HepG2 (cell line): ENCODE measurements at places on chromosomes 11 and 22.

- no peak for DNase-seq
Observed at GRCh38 chr11:35523861-35524260, 1.6 kb downstream of the PAMR1 start.

DNA sequence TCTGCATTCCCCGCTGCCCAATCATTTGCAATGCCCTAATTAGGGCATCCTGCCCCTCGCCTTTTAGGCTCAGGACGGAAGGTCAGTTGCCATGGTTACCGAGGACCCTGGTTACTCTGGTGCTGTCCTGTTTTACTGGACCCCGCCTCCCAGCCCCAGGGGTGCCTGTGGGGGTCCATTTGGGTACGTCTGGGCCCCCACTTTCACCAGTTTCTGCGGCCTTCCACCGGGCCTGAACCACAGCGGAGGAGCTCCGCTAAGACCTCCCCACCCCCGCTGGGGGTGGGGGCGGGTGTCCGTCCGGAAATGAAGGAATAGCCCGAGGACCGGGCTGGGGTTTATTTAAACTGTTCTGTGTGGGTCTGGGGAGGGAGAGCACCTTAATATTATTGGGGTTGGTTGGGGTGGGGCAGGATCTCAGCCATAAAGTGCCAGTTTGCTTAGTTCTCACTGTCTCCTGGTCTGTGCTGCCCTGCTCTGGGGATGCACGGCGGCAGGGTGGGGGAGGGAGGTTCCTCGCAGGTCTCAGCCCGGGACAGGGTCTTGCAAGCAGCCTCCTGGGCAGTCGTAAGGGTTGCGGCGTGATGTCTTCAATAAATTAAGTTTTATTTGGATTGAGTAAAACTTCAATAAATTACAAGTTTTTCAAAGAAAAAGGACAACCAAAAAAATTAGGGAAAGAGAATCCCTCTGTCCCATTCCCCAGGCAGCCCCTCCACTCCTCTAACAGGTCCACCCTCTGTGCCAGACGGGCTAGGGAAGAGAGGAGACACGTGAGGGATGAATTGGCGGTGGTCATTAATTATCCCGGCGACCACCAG is 5.3 kb downstream of the PHOX2A start:
- no peak for DNase-seq

GRCh38 chr11:73140213-73141030 is 1.7 kb downstream of the FCHSD2 start:
- no peak for DNase-seq

DNA sequence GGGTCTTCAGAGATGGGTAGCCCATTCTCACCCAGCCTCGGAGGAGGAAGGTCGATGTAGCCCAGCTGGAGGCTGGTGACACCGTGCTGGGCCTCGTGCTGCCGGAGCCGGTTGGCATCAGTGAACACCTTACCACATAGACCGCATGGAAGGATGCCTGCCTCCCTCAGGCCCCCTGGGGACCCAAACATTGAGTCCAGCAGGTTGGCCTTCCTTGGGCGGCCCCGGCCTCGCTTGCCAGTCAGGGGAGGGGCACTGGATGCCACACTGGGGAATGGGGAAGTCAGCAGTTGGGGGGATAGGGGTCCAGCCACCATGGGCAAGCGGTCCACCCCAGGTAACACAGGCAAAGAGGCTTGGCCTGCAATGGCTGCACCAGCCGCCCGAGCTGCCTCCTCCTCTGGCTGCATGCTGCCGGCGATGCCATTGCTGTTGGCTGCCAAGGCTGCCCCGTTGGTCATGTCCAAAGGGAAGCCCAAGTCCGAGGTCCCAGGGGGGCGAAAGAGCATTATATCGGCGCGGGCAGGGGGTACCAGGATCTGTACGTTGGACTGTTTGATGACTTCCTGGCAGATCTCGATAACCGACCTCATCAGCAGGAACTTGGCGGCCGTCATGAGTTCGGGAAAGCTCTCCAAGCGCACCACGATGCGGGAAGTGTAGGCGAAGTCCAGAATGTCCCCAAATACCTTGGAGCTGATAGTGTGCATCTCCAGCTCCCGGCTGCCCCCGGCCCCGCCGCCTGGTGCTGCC is 1.4 kb downstream of the PATZ1 start:
- DNase-seq, result no peak

GRCh38 chr22:45227645-45228400 is 12.9 kb downstream of the KIAA0930 start:
- DNase-seq, result no peak

DNA sequence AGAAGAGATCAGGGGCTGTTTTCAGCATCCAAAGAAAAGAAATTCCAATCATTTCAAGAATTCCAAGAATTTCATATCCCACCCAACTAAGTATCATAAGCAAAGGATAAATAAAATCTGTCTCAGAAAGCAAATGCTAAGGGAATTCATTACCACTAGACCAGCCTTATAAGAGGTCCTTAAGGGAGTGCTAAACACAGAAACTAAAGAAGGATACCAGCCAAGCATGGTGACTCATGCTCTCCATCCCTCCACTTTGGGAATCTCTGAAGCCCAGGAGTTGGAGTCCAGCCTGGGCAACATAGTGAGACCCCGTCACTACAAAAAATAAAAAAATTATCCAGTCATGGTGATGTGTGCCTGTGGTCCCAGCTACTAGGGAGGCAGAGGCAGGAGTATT is 17.8 kb downstream of the FADD start:
- no peak for DNase-seq

DNA sequence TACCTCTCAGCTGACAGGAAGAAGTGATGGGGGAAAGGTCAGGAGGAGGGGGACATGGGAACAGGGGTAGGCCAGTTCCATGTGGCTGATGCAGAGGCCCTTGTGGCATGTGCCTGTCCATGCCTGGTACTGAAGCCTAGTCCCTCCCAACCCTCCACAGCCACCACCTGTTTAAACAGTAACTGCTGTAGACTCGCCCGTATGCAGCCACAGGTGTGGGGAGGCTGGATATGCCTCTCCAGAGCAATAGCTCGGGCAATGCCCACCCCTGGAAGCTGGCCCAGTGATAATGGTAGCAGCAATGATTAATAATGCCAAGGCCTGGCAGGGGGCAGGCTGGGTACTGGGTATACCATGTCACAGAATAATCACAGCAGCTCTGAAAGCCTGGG is 2.3 kb downstream of the SMTN start:
- no peak for DNase-seq

- DNase-seq, result no peak
Observed at GRCh38 chr11:82992223-82992622, 79.5 kb downstream of the RAB30 start.

- no peak for DNase-seq
Observed at GRCh38 chr11:13713982-13714381, 45.5 kb downstream of the FAR1 start.

DNA sequence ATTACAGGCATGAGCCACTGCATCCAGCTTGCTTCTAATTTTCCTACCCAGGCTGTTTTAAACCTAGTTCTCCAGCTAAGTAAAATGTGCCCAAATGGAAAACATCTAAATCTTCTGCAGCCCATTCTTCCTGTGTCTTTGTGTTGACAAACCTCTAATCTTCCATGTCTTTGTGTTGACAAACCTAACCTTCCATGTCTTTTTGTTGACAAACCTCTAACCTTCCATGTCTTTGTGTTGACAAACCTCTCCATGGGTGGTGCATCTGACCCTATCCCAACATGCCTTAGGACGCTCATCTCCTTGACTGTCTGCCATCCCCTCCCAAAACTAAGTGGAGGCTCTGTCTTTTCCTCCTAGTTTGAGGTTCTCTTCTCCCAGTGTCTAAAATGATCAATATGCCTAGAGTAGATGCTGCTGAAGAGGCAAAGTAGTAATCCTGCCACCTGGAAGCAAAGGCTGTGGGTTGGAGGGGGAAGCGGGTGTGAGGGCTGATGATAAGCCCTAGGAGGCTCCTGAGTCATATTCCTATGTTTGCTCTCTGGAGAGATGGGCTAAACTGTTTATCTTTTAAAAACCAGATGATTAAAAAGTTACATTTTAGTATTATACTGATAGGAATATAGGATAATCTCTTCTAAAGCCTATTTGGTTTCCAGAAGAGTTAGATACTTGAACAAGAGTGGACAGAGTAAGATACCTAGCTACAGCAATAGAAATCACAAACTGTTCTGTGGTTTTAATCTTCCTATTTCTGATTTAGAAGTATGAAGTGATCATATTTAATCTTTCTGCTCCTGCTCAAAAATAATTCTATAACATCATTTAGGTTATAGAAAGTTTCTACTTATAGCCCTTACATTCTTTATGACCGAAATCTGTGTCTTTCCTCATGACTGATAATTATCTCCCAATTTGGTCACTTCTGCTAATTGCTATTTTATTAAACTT is 7.9 kb downstream of the FEN1 start:
- no peak for DNase-seq

GRCh38 chr11:113951537-113951936 is 23.4 kb upstream of the HTR3A start:
- no peak for DNase-seq

DNA sequence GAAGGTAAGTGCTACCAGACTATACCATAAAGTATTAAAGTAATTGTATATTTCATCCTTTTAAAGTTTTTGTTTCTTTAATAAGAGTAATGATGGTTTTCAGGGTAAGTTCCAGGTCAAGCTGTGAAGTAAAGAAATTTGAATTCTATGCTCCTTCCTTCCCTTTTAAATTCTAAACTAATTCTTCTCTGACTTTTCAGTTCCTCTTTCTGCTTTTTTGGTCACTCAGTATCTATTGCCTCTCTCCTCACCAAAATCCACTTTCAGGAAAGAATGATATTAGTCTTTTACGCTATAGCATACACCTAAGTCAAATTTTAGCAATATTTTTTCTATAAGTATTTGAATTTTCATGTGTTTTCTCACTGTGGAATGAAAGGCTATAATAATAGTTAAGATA is 8.2 kb downstream of the MMP8 start:
- no peak for DNase-seq

DNA sequence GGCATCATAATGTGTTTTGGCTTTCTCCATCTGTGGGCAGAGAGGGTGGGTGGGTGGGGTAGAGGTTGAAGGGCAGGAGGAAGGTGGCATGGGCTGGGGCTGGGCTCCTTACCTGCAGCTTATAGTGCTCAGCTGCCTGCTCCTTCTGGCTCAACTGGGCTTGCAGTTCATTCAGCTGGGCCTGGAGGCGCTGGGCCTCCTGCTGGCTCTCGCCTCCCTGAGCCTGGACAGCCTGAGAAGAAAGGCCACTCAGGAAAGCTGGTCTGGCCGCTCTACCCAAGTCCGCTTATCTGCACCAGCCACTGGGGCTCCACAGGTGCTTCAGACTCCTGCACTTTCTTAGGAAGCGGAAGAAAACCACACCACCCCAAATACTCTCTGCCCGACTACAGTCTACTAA is 10.4 kb downstream of the IL18BP start:
- no peak for DNase-seq

DNA sequence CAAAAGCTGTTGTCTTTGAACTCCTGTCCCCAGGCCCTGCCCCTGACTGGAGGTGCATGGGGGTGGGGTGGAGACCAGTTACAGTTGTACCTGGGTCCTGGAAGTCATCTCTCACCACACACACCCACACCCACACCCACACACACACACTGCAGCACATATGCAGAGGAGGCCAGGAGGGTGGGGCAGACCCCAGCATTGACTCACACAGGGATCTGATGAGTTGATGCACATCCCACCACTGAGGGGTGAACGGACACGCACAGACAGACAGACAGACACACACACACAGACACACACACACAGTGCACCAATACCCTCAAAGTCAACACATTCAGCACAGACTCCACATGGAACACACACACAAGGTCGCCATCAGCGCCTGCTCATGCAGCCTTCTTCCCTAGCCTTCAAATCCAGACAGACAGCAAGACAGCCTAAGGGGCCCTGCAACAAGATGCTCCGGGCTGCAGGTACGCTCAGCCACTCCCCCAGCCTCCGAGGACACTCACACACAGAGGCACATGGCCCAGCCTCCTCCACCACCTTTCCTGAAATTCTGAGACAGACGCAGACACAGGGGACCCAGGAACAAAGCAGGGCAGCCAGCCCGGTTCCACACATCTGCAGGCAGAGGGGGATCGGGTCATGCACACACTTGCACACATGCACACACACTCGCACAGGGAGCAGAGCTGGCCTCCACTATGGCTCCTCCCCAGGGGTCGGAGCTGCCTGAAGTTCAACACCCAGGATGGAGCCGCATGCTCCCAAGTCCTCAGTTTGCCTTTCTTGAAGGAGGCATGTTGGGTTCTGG is 26.5 kb downstream of the SYT7 start:
- DNase-seq, result no peak

- DNase-seq, result no peak
Observed at GRCh38 chr22:32024796-32025195, 18.3 kb upstream of the SLC5A1 start.

DNA sequence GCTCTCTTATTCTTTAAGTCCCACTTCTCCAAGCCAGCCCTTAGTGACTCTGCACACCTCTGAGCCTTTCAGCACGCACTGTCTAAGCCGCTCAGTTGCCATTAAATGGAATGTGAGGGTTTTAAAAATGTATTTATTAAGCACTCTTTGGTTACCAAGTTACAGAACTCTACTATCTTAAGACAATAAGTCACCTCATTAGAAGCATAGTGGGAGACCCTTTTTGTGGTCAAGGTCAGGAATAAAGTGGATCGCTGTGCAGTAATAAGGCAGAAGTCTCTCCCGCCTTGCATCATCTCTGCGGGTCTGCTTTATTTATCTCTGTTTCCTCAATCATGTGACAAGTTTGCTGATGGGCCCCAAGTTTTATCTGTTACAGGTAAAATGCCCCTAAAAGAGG is 11.9 kb downstream of the SLC25A18 start:
- DNase-seq, result no peak

- no peak for DNase-seq
Observed at GRCh38 chr11:20113149-20113438, 47.2 kb downstream of the DBX1 start.

DNA sequence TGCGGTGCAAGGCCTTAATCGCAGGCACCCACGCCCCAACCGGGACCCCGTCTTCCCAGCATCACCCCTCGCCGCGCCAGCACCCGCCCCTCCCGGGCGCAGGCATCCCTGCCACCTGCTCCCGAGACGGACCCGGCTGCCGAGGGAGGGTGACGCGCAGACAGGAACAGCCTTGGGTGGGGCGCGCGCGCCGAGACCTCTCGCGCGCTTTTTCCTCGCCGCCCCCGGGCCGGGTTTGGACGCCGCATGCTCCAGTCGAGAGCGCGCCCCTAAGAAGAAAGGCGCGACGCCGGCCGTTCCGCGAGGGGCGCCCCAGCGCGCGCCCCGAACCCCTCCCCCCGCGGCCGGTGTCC is 504 bp downstream of the CFL1 start:
- no peak for DNase-seq

DNA sequence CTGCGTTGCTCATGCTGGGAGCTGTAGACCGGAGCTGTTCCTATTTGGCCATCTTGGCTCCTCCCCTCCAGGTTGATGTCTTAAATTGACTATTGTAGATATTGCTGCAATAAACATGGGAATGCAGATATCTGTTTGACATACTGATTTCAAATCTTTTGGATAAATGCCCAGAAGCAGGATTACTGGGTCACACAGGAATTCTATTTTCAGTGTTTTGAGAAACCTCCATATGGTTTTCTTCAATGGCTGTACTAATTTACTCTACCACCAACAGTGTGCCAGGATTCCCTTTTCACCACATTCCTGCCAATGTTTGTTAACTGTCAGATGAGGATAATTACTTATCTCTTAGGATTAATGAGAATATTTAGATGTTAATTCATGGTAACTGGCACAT is 467.0 kb downstream of the LUZP2 start:
- DNase-seq, result no peak
